ENCODE measurements at places on chromosomes 7 and 10. TPM values are rescaled to one million over a fixed set of nuclear protein-coding genes. Genes with fewer than 3 reads are reported as not detected.

Gene HOXA2
- not detected for total RNA-seq

Gene FBXW4
- 55.7 TPM for total RNA-seq

Gene STEAP4
- total RNA-seq, result not detected

Gene OR13A1
- not detected for total RNA-seq

Gene PRPS1L1
- total RNA-seq, result not detected

Gene AGBL3
- 0.81 TPM for total RNA-seq

Gene DNAH11
- total RNA-seq, result 0.06 TPM

Gene SUGCT
- 9.7 TPM for total RNA-seq

Gene VPS37D
- 4.5 TPM for total RNA-seq

Gene ZNF239
- 4.7 TPM for total RNA-seq

Gene ABCA13
- total RNA-seq, result 6.3 TPM

Gene ELN
- total RNA-seq, result not detected

Gene ASAH2
- 0.47 TPM for total RNA-seq

Gene NPTX2
- total RNA-seq, result 40.5 TPM

Gene HOXA7
- total RNA-seq, result 5.1 TPM
